Activated naive CD8-positive, alpha-beta T cell treated with anti-CD3 and anti-CD28 coated beads for 36 hours (primary cell): ENCODE measurements at places on chromosomes 3 and 15. TPM values are rescaled to one million over a fixed set of nuclear protein-coding genes. Genes with fewer than 3 reads are reported as not detected.

DNA sequence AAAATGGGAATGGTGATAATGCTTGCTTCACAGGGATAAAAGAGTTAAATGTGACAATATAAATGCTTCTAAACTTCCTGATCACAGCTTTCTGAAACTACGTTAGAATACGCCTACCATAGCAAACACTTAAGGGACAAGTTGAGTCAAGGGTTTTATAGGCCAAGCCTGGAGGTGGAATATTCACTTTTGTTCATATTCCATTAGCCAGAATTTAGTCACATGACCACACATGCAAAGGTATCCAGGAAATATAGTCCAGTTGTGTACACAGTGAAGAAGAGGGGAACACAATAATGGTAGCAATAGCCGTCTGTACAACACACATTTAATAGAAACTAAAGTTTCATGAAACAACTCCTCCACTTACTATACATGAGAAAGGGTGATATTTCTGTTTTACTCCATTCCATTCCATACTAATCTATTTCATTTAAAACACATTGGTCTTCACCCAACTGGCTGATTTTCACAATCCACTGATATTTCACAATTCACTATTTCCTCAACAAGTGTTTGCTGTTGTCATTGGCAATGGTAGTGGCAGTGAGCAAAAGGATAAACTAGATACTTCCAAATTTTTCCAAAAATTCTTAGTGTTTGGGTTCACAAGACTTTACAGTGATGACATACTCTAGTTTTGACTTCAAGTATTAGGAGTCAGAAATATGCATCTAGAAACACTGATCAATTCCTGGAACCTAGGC lies 270.9 kb downstream of the ERC2 start:
- no peak for DNase-seq
- H3K27me3 ChIP-seq = no peaks in the 10 kb centered on the region
- H3K4me3 ChIP-seq = no peak overlapping the region

DNA sequence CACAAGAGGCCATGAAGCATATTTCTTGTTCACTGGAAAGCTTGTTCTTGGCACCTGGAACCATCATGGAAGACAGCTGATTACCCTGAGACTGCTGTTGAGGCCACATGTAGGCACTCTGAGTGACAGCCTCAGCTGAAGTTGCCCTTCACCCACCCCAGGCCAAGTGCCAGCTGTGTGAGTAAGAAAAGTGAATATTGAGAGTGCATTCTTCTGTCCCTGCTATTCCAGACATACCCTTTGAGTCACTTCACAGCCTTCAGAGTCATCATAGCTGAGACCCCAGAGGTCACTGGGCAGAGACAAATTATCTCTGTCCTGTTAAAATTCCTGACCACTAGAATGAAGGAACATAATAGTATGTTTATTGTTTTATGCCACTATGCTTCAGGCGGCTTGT lies 79.6 kb downstream of the NFKBIZ start:
- H3K36me3 ChIP-seq = no peaks in the 10 kb centered on the region
- no peak for DNase-seq
- no peak overlapping the region for H3K4me3 ChIP-seq
- H3K27ac ChIP-seq = no peak overlapping the region
- H3K4me1 ChIP-seq = peaks cover 15% of the 10 kb centered on the region
- H3K27me3 ChIP-seq = no peaks in the 10 kb centered on the region

- peak; percentile 66 for DNase-seq
- peak overlapping the region; percentile 98 for H3K27ac ChIP-seq
- peaks cover 4% of the 10 kb centered on the region for H3K27me3 ChIP-seq
- peak overlapping the region; percentile 87 for H3K4me3 ChIP-seq
- H3K4me1 ChIP-seq = peaks cover 43% of the 10 kb centered on the region
- H3K36me3 ChIP-seq = peaks cover 47% of the 10 kb centered on the region
These were observed 674 bp downstream of the MSL2 start for GRCh38 chr3:136195258-136196063.

DNA sequence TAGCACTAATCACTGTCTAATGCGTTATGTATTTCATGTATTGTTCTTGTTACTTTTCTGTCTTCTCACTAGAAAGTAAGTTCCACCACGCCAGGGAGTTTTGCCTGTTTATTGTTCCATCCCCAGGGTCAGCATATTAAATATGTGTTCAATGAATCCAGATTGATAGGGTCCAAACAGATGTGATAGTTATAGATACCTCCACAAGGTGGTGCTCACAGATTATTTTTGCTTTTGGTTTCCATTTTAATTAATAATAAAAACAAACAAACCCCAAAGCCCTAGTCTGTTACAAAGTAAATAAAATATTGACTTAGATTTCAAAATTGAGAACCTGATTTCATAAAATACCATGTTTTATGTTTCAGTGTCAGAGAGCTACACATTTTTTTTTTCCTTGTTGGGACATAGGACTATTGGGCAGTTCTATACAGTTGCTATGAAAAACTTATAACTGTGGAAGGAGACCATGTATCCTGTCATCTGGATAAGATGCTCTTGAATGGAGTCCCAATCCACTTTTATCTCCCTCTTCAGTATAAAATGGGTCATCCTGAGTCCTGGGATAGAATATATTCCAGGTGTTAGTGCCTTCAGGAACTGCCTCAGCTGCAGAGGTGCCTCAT lies 12.4 kb downstream of the OTOL1 start:
- H3K4me3 ChIP-seq = no peak overlapping the region
- no peak for DNase-seq
- no peaks in the 10 kb centered on the region for H3K4me1 ChIP-seq

GRCh38 chr3:51934139-51934850 lies 7.4 kb downstream of the RRP9 start:
- H3K27ac ChIP-seq = no peak overlapping the region
- H3K4me3 ChIP-seq = no peak overlapping the region
- H3K4me1 ChIP-seq = peaks cover 6% of the 10 kb centered on the region
- peaks cover 31% of the 10 kb centered on the region for H3K36me3 ChIP-seq
- no peaks in the 10 kb centered on the region for H3K27me3 ChIP-seq

DNA sequence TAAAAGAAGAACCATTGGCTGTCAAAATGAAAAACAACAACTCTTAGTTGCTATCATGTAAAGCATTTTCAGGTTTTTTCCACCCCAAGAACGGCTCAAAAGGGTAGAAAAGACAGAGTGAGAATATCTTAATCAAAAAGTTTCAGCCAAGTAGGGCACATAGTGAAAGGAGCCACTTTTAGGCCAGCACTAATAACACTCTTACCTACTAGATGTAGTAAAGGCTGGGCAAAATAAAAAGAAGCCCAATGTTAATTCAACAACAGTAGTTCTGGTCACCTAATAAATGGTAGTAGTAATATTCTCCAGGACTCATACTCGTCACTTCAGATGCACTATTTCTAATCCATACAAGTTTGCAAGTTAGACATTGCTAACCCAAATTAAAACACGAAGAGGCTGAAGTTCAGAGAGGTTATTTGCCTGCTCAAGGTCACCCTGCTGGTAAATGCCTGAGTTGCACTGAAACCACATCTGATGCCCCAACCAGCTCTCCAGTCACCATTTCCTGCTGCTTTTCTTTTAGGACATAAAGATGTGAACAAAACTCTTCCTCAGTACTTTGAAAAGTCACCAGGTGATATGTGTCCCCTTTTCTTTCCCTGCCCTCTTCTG lies 7.5 kb downstream of the GOLIM4 start:
- no peak overlapping the region for H3K4me3 ChIP-seq
- peaks cover 9% of the 10 kb centered on the region for H3K4me1 ChIP-seq
- no peaks in the 10 kb centered on the region for H3K36me3 ChIP-seq
- no peak overlapping the region for H3K27ac ChIP-seq

DNA sequence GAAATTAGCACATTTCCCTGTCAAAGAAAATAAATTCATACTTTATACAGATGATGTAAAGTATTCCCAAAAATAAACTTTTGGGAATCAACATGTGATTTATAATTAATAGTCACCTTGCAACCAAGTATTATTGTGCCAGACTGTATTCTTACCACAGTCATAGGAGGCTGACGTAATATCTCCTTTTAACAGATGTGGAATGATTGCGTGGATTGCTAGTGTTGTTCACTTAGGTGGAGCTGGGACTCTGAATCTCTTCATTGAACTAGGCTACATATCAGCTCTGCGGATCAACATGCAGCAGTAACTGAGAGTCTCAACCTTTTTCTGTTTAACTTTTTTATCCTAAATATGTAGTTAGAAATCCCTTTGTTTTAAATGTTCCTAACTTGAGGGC lies 37.2 kb downstream of the PXK start:
- no peaks in the 10 kb centered on the region for H3K27me3 ChIP-seq
- no peak overlapping the region for H3K4me3 ChIP-seq
- H3K36me3 ChIP-seq = peaks cover 9% of the 10 kb centered on the region
- no peak overlapping the region for H3K27ac ChIP-seq

GRCh38 chr15:65927545-65927944 lies 58.3 kb downstream of the RAB11A start:
- no peak overlapping the region for H3K4me3 ChIP-seq
- no peaks in the 10 kb centered on the region for H3K36me3 ChIP-seq
- H3K27ac ChIP-seq = no peak overlapping the region
- DNase-seq = no peak
- no peaks in the 10 kb centered on the region for H3K4me1 ChIP-seq

GRCh38 chr3:156497326-156497725 lies 57.6 kb downstream of the SSR3 start:
- no peaks in the 10 kb centered on the region for H3K27me3 ChIP-seq
- no peaks in the 10 kb centered on the region for H3K4me1 ChIP-seq
- H3K36me3 ChIP-seq = no peaks in the 10 kb centered on the region
- H3K4me3 ChIP-seq = no peak overlapping the region

The MUC13 gene
- total RNA-seq = not detected

The GAP43 gene
- 0.16 TPM for total RNA-seq

The BUB1B gene
- 70.6 TPM for total RNA-seq
